Right lung (tissue), 10 donors: ENCODE measurements at places on chromosomes 5 and 9.

DNA sequence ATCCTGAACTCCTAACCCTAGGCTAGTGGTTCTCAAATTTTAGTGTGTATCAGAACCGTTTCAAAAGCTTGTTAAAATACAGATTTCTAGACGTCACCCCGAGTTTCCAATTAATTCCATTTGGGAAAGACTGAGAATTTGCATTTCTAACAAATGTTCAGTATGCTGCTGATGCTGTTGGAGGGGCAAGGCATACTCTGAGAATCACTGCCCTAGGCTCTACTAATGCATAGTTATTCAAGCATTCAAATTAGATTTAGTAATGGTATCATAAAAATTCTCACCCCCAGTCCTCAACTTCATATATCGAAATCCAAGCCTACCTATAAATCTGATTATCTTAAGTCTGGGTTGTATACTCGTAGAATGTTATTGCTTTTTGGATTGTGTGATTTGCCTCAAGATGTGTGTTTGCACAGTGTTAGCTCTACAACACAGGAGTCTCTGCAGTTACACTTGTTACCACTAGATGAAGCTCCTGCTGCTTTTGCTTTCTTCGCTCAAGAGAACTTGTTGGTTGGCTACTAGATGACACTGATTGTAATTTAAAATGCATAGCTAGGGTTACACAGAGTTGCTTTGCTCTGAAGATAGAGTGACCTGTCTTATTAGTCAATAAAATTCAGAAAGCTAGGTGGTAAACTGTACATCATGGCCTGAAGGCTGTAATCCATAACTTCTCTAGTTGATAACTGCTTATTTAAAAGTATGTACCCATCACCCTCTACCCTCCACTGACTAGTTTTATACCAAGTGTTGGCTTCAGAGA lies 7.5 kb upstream of the ERAP2 start:
- peak; percentile 21 for DNase-seq

DNA sequence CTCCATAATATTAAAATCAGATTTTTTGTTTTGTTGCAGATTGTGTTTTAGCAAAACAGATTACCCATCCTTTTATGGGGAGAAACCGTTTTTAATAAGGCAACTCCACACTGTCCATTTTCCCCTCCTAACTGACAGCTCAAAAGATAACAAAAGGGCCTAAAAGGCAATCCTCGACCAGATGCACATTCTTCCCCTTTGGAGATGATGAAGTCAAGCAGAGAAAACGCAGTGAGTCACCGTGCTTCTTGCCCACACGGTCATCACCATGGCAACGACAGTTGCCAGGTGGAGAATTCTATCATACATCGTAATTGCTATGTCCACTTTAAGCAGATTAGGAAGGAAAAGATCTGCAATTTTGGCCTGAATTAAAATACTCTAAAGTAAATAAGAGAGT lies 96.4 kb downstream of the DIRAS2 start:
- DNase-seq, result no peak

- no peak for DNase-seq
Measured at GRCh38 chr9:6833518-6834192, 75.9 kb downstream of the KDM4C start.

- peak; percentile 32 for DNase-seq
Measured at GRCh38 chr5:43305948-43306565, 7.2 kb downstream of the HMGCS1 start.

- no peak for DNase-seq
Measured at GRCh38 chr5:14588145-14588544, 6.6 kb downstream of the OTULINL start.

DNA sequence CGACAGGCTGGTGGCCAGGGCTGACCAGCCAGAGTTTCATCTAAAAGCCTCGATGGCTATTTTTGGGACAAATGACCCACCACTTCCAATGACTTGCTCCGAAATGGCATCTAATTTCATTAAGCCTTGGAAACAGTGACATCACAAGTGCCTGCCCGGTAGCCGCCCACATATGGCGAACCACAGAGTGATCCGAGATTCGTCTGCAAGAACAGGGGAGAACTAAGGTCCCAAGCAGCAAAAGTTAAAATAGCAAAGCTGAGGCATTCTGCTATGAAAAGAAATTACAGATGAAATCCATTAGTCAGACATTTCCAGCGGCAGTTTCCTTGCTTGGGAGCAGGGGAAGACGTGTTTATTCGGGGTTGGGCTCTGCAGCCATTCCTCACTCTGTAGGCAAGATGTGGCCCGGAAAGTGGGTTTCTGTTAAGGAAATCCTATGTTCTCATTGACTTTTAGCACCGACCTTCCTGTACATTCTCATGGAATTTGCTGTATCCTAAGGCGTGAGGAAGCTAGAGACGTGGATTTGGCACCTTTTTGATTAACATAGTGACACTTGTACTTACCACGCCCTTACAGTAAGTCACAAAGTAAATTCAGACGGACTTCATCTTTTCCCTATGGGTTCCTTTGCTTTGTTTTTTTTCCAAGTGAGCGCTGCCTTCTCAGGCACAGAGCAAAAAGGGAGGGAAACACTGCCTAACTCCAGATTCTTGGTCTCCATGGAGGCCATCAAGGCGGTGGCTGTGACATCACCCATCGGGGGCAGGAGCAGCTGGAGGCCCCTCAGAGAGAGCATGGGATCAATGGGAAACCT lies 45.1 kb downstream of the ERGIC1 start:
- no peak for DNase-seq

- no peak for DNase-seq
Measured at GRCh38 chr5:180975338-180975737, 13.3 kb upstream of the BTNL3 start.

- no peak for DNase-seq
Measured at GRCh38 chr5:9820691-9821449, 190.7 kb upstream of the TAS2R1 start.

- no peak for DNase-seq
Measured at GRCh38 chr9:128526720-128527119, 22.2 kb downstream of the GLE1 start.

GRCh38 chr9:71549023-71549422 lies 219.3 kb downstream of the CEMIP2 start:
- DNase-seq, result no peak

DNA sequence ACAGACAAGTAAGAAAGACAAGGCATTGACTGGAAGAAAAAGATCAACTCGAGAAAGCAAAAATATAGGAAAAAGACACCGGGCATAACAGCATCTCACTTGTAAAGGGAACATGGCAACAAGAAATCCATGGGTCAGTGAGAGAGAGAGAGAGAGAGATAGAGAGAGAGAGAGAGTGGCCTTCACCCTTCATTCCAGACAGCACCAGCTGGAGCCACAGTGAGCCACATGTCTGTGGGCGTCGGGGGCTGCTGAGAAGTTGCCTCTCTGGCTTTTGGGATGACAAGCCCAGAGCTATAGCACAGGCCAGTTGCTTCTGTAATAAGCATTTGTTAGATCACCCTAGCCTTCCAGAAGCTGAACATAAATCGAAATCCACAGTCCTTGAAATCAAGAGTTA lies 20.3 kb upstream of the ENC1 start:
- DNase-seq, result no peak

- no peak for DNase-seq
Measured at GRCh38 chr9:128632066-128632465, 24.6 kb downstream of the DYNC2I2 start.

- DNase-seq, result no peak
Measured at GRCh38 chr9:12958708-12959107, 183.9 kb downstream of the LURAP1L start.

GRCh38 chr5:143360755-143361154 lies 42.7 kb downstream of the NR3C1 start:
- no peak for DNase-seq

DNA sequence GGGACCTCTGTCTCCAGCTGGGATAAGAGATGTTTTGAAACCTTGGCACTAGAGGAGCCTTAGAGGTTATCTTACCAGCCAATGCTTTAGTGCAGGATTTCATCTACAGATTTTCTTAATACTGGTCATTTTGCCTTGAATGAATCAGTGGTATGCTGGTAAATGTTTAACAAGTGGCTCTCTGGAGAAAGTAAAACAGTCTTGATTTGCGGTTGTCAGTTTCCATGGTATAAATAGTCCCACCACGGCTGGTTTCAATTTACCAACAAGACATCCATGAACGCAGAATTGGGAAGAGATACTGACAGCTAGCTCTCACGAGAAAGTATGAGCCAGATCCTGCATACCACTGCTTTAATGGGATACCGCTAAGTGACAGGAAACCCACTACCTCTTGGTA lies 56.7 kb upstream of the CXCL14 start:
- DNase-seq, result no peak

DNA sequence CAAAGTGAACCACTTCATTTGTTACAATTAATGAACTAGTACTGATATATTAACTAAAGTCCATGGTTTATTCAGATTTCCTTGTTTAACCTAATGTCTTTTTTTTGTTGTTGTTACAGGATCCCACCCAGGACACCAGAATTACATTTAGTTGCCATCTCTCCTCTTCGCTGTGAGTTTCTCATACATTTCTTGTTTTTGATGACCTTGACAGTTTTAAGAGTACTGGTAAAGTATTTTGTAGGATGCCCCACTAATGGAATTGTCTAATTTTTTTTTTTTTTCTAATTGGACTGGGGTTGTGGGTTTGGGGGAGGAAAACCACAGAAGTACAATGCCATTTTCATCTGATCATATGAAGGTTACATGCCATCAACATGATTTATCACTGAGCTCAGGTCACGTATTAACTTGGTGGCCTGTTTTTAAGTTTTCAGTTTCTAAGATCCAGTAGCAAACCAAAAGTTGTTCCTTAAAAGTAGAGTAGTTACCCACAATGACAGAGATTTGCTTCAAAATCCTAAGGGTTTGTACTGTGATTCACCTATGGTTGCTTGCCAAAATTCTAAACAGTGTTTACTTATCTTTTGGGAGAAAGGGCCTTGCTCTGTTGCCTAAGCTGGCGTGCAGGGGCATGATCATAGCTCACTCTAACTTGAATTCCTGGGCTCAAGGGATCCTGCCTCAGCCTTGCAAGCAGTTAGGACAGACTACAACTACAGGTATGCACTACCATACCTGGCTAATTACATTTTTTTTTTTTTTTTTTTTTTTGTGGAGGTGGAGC lies 4.5 kb upstream of the OTULIN start:
- no peak for DNase-seq

DNA sequence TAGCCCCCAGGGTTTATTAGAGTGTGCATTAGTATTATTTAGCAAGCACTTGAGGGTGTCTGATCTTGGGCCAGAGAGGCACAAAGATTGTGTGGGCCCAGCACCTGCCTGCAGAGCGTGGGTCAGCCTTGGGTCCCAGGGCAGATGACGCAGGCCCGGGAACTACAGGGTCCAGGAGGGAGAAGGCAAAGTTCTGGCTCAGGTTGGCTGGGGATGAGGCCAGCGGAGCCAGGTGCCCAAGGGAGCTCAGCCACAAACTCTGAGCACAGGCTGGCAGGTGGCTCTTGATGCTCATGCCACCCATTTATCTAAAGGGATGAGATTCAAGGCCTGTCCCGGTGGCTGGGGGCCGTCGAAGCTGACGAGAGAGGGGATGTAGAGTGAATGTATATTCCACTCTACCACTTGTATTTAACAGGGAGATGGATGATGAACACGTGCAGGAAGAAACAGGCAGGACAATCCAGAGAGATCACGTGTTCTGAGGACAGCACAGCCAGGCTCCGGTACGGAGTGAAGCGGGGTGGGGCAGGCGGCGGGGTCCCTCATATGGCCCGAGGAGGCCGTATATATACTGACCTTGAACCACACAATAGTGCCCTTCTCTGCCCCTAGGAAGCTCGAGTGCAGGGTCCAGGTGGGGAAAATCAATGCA lies 818 bp upstream of the OBP2A start:
- no peak for DNase-seq

- no peak for DNase-seq
Measured at GRCh38 chr5:173730632-173731298, 114.3 kb upstream of the BOD1 start.

GRCh38 chr9:94665613-94666012 lies 26.3 kb upstream of the FBP1 start:
- DNase-seq, result no peak

- no peak for DNase-seq
Measured at GRCh38 chr9:100377015-100377414, 24.3 kb upstream of the TEX10 start.

- DNase-seq, result no peak
Measured at GRCh38 chr5:66661149-66661548, 65.0 kb downstream of the MAST4 start.
